ENCODE measurements at places on chromosomes 4 and X.
A peak's percentile ranks its signal among the peaks of the same experiment; 100 is the strongest.

GRCh38 chr4:70280567-70280966 lies 38.2 kb downstream of the CSN3 start:
- DNase-seq, result no peak

DNA sequence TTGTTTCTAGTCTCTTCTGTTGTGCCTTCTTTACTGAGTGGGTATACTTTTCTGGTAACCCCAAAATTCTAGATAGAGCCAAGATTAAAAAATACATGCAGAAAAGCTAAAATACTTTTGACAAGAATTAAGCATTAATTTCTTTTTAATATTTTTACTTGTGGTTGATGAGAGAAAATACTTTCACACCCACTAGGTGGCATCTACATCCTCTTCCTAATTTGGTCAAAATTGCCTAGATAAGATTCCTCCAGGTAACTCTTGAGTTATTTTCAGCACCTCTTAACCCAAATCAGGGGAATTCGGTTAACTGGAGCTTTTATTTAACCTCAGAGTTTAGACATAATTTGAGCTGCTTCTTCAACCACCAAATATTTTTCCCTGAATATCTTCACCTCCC lies 28.4 kb upstream of the COX7B2 start:
- DNase-seq, result no peak

- DNase-seq, result peak; percentile 9
These were observed 170.7 kb downstream of the SLIT2 start for GRCh38 chr4:20422398-20422797.

DNA sequence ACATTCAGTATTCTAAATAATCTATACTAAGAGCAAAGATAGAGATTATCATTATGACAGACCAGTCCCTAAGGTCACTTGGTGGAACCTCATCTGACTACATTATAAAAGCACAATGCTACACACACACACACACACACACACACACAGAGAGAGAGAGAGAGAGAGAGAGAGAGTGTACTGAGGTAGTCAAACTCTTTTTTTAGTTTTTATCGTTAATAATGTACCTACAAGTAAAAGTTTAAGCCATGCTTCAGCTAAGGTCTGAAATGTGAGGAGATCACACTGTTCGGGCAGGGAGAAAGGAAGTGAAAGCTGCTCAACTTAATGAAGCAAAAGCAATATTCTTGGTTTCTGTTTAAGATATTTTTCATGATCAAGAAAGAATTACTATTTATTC lies 75.8 kb upstream of the CCDC160 start:
- no peak for DNase-seq

DNA sequence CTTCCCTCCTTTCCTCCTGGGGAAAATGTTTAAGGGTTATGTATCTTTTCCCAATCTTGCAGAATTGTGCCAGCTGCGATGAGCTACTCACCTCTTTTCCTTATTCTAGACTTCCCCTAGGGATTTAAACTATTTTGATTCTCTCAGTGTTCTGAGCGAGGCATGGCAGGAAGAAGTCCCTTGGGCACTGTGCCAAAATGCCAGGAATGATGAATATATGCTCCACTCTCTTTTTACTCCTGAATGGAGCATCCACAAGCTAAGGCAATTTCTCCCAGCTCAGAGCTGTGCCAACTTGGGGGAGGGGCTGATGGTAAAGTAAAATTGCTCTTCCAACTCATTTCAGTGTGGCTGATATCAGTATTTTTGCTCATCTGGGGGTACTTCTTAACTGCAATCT lies 4.0 kb upstream of the C4orf17 start:
- DNase-seq, result no peak

DNA sequence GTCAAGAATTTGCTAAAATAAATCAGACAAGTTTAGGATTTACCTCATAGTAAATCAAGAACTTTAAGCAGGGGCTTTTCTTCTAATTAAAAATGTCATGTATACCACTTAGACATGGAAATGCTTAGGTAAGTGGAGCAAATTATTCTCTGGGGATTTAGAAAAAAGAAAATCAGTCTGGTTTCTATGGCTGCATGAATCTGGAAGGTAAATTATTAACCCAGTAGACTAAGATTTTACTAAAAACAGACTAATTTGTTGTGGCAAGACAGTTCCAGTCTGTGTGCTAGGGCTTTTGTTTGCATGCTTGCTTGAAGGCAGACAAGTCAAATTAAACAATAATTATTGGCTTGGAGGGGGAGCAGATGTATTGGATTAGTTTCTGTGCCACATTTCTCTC lies 140.6 kb downstream of the TBL1X start:
- no peak for DNase-seq

- no peak for DNase-seq
These were observed 1295.8 kb upstream of the TENM3 start for GRCh38 chr4:180947425-180947824.

DNA sequence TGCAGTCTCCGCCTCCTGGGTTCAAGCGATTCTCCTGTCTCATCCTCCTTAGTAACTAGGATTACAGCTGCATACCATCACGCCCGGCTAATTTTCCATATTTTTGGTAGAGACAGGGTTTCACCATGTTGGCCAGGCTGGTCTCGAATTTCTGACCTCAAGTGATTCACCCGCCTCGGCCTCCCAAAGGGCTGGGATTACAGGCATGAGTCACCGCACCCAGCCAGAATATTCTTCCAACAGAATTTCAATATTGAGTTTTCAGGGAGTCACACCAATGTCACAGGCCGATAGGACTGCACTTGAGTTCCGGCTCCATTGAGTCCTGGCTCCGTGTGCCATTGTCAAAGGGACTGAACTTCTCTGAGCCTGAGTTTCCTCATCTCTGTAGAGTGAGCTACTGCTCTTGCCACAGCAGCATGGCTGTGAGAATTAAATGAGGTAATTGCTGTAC lies 82.9 kb downstream of the CLCN4 start:
- DNase-seq, result no peak

DNA sequence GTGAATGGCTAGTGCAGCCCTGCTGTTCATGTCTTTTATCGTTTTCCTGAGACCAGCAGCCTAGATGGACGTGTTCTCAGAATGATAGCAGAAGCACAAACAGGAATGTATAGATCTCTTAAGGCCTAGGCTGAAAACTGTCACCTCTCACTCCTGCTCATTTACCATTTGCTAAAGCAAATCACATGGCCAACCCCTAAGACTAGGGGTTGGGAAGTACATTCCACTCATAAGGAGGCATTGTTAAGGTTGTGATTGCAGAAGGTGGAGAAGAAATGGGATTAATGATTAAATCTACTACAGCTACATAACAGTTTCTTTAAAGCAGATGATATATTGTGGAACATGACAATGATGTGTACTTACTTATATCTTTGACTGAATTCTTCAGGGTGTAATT lies 536.8 kb upstream of the FTHL17 start:
- DNase-seq, result no peak

DNA sequence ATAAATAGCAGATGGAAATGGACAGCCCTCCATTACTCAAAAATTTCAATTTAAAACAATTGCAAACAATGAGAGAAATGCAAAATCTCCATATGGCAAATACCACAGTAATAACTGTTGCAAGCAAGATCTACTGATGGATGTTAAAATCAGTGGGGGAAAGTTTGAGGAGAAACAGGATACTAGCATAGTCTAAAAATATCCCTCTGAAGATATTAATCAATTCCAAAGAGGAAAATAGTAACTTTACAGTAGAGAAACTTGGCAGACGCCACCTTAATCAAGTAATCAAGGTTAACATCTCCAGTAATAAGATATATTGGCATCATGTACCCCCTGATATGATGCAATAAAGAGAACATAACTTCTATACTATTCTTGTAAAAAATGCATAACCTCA lies 344.8 kb downstream of the ZNF674 start:
- DNase-seq, result no peak

DNA sequence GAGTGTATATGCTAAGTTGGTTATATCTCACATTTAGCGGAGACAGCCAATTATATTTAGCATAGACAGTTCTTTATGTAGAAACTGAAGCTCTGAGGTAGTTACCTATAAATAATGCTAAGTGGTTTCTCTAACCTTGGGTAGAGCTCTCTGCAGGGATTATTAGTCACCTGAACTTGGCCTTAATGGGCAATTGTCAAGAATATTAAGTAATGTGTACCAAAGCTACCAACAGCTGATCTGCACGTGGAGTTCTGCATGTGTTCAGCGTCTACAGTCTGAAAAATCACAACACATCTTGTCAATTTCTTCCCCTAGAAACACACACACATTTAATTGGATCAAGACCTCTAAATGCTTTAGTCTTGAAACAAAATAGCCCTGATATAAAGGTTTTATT lies 740.6 kb upstream of the FAM241A start:
- peak; percentile 11 for DNase-seq

DNA sequence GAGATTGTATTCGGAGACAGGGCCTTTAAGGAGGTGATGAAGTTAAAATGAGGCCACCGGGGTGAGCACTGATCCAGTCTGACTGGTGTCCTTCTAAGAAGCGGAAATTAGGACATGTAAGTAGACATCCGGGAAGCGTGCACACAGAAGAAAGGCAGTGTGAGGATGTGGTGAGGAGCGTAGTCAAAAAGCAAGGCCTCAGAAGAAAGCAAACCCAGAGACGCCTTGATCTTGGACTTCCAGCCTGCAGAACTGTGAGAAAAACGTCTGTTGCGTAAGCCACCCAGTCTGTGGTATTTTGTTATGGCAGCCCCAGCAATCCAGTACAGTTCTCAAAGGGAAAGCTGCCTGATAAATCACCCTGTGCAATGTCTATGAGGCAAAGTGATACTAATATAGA lies 153.5 kb downstream of the KCNIP4 start:
- DNase-seq, result no peak

DNA sequence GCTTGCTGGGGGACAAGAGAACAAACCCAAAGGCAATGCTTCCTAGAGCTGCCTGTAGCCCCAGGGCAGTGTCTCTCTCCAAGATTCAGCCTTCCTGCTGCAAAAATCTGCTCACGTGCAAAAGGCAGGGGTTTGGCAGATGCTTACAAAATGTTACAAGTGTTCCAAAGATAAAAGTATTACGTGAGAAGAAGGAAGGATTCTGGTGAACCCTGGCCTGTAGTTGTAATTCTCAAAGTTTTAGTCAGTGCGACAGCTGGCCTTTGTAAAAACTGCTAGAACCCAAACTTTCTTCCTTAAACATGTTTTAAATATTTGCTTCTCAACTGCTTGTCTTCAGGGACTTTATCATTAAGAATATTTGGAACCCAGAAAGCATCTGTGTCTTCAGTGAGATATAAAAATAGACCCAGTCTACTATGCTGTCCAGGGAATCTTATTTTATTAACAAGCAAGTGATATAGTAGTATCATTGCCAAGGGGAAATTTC lies 232.3 kb downstream of the FRMPD4 start:
- DNase-seq, result no peak

GRCh38 chrX:107576841-107577240 lies 51.5 kb upstream of the PRPS1 start:
- DNase-seq, result no peak

GRCh38 chr4:110632506-110633357 lies 9.9 kb upstream of the PITX2 start:
- DNase-seq, result no peak

DNA sequence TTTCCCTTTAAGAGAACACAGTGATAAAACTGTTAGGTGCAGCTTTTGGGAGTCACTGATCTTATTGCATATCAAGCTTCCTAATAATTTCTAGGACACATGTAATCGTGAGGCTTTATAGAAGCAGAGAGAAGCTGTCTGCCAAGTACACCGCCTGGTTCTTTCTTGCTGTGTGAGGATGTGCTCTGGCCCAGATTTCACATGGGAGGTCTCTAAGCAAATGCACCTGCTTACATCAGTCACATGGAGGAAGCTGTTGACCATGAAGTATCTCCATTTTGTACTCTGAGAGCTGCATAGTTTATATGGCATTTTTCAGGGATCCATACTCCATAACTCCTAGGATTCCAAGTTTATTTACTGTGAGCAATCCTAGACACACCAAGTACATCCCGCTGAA lies 37.1 kb downstream of the RGS12 start:
- no peak for DNase-seq

- DNase-seq, result no peak
These were observed 56.9 kb upstream of the TADA2B start for GRCh38 chr4:6986072-6986780.

Data from NCI-H524 treated with DMSO at 0.1 percent for 48 hours (cell line).